Right renal pelvis (tissue), 4 donors: ENCODE measurements at places on chromosomes 12 and 14. TPM values are rescaled to one million over a fixed set of nuclear protein-coding genes. Genes with fewer than 3 reads are reported as not detected.

- no peak for DNase-seq
Measured at GRCh38 chr12:124157406-124157805, 137.5 kb upstream of the RFLNA start.

SCYL2 gene
- polyA plus RNA-seq, result 49.3 TPM

EGLN3 gene
- 20.2 TPM for polyA plus RNA-seq

FAM222A gene
- polyA plus RNA-seq, result 8.4 TPM

- DNase-seq, result no peak
Measured at GRCh38 chr12:83010169-83010804, 323.6 kb downstream of the TMTC2 start.

DNA sequence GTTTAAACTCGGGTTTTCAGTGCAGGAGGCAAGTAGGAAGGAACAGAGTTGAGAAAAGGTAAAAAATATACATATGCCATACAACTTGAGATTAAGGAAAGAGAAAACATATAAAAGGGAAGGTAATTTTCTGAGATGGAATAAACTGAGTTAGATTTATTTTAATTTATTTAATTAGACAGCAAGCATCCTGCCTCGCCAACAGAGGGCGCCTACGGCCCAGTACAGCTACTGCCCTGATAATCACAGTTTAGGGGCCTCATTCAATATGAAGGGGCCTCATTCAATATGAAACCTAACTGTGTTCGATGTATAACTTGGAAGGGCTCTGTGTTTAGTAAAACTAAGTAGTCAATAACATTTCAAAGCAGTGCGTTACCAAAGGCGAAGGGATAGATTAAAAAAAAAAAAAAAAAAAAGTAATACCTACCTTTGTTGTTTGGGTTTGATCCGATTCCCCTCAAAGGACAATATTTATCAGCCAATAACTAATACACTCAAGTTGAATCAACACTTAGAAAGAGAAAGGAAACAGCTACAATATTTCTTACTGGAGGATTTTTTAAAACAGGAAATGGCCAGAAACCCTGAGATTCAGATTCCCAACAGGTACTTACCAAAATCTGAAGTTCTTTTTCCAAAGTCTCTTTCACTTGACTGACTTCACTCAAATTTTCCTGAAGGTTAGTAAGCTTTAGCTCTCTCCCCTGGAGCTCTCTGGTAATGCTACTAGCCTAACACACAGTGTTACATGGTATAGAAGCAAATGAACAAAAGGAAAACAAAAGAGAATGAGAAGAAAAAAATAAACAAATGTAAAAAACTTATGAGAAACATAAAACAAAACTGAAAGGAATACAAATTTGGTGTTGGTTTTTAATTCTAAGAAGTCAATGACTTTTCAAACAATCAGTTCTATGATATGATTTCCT is 70.0 kb upstream of the VPS33A start:
- no peak for DNase-seq

GRCh38 chr14:32492457-32492856 is 163.4 kb downstream of the AKAP6 start:
- no peak for DNase-seq

CCDC197 gene
- not detected for polyA plus RNA-seq

DNA sequence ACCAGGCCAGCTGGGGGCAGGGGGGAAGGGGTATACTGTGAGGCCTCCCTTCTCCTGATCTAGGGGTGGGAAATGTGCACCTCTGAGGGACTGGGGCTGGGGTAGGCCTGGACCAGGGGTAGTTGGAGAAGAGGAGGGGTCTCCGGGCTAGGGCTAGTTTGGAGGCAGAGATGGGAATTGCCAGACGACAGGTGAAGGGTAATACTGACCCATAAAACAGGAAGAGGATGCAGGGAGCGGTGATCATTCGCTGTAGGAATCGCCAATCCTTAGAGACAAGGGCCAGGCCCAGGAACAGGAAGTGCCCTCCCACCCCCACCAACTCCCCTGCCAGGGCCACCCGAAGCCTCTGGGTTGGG is 4.4 kb downstream of the SLC22A17 start:
- DNase-seq, result no peak

TCL1B gene
- polyA plus RNA-seq, result 0.50 TPM

- no peak for DNase-seq
Measured at GRCh38 chr14:75249251-75249957, 29.2 kb upstream of the FOS start.
